ENCODE measurements at places on chromosomes 2 and 18. TPM values are rescaled to one million over a fixed set of nuclear protein-coding genes. Genes with fewer than 3 reads are reported as not detected.

DNA sequence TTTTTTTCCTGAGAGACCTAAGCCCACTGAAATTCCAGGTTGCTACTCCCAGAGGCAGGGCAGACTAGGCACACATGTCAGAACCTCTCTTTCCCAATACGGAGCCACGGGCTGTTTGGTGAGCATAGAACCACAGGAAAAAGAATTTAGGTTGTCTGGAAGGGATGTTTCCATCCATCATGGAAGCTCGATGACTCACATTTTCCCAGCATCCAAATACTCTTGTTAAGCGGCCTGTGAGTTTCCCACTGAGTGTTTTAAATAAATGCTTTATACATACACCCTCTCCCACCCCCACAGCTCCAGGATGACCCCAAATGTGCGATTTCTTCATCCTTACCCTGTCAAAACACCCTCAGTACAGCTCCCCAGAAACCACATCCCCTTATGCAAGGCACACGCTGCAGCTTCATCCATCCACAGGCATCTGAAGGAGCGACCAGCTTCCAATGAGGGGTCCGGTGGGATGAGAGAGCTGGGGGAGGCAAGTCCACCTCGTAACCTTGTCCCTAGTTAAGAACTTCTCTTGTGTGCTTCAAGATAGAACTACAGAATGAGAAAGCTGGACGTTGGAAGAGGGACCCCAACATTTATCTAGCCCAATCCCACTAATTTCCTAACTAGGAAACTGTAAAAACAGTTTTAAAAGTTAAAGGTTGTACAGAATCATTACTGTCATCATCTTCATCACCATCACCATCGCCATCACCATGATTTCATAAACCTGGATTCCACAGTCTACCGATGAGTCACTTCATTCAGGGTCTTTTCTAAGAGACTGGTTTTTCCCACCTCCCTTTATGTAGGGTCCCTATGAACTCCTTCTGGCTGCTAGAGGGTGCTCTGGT is 63.5 kb upstream of the FZD7 start:
- DNase-seq = no peak

GRCh38 chr2:47488870-47489584 is 86.1 kb downstream of the MSH2 start:
- DNase-seq = no peak

GRCh38 chr2:176135035-176135440 is 5.5 kb downstream of the HOXD8 start:
- DNase-seq = no peak

The AP1S3 gene
- total RNA-seq = 10.0 TPM

The GPR155 gene
- 17.3 TPM for total RNA-seq

The ZBTB7C gene
- total RNA-seq = 8.6 TPM

The YPEL5 gene
- 106 TPM for total RNA-seq

The ARHGEF33 gene
- total RNA-seq = 2.1 TPM

The ZNF804A gene
- total RNA-seq = 4.3 TPM

The ZNF892 gene
- total RNA-seq = 11.5 TPM

The NFE2L2 gene
- total RNA-seq = 108 TPM
